Thyroid gland (tissue), 4 donors: ENCODE measurements at places on chromosomes 7 and 10. TPM values are rescaled to one million over a fixed set of nuclear protein-coding genes. Genes with fewer than 3 reads are reported as not detected.
A peak's percentile ranks its signal among the peaks of the same experiment; 100 is the strongest.

VAX1 gene
- not detected for total RNA-seq

CYTH3 gene
- total RNA-seq, result 60.8 TPM

GRCh38 chr10:112872728-112873127 is 77.3 kb upstream of the TCF7L2 start:
- no peaks in the 10 kb centered on the region for H3K36me3 ChIP-seq
- H3K27ac ChIP-seq, result no peak overlapping the region

- DNase-seq, result peak; percentile 8
- H3K36me3 ChIP-seq, result no peaks in the 10 kb centered on the region
- no peaks in the 10 kb centered on the region for H3K4me1 ChIP-seq
- no peak overlapping the region for H3K27ac ChIP-seq
These were observed 54.7 kb upstream of the BICC1 start for GRCh38 chr10:58457761-58458616.

DNA sequence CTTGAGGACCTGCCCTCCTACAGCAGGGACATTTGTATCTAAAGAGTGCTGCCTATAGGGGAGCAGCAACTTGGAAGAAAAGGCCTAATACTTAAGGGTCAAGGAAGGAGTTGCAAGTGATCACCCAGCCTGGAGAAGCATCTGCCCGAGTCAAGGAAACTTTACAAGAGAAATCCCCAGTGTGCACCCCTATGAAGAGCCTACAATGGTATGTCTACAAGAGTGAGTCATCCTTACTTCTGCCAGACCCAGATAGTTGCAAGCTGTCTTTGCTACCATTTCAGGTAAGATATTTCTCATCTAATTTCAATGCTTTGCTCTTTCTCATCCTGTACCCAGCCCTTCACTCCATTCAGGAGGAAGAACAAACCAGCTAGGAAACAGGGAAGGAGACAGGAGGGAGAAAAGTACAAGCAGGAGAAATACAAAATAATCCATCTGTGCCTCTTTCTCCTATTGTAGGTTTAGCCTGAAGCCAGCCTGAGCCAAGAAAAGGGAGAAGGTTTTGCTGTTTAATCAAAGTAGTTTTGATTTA is 34.4 kb upstream of the AGR3 start:
- H3K27ac ChIP-seq, result no peak overlapping the region
- H3K4me1 ChIP-seq, result no peaks in the 10 kb centered on the region
- DNase-seq, result no peak
- H3K4me3 ChIP-seq, result no peak overlapping the region
- H3K27me3 ChIP-seq, result no peaks in the 10 kb centered on the region

RNF32 gene
- 1.6 TPM for total RNA-seq

DNA sequence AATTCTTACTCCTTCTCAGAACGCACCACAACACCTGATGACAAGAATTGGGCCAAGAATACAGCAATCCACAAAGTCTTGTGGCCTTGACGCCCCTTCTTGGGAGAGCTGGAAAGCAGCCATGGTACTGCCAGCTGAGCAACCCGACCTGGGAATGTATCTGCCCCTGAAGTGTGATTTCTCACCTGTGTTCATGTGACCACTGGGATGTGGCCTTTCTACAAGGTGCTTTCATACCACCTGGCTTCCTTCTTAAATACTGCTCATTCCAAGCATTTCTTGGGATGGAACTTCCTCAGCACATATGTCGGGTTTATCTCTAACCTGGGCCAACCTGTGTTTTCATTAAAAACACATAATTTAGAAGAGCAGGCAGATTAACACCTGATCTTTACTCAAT is 72.1 kb downstream of the HTR7 start:
- H3K36me3 ChIP-seq, result no peaks in the 10 kb centered on the region
- no peak overlapping the region for H3K27ac ChIP-seq
- no peak overlapping the region for H3K4me3 ChIP-seq
- H3K4me1 ChIP-seq, result no peaks in the 10 kb centered on the region

- no peak overlapping the region for H3K27ac ChIP-seq
- no peaks in the 10 kb centered on the region for H3K4me1 ChIP-seq
- DNase-seq, result no peak
- no peaks in the 10 kb centered on the region for H3K27me3 ChIP-seq
- H3K36me3 ChIP-seq, result peaks cover 11% of the 10 kb centered on the region
These were observed 15.0 kb downstream of the INSIG1 start for GRCh38 chr7:155312633-155313032.

DNA sequence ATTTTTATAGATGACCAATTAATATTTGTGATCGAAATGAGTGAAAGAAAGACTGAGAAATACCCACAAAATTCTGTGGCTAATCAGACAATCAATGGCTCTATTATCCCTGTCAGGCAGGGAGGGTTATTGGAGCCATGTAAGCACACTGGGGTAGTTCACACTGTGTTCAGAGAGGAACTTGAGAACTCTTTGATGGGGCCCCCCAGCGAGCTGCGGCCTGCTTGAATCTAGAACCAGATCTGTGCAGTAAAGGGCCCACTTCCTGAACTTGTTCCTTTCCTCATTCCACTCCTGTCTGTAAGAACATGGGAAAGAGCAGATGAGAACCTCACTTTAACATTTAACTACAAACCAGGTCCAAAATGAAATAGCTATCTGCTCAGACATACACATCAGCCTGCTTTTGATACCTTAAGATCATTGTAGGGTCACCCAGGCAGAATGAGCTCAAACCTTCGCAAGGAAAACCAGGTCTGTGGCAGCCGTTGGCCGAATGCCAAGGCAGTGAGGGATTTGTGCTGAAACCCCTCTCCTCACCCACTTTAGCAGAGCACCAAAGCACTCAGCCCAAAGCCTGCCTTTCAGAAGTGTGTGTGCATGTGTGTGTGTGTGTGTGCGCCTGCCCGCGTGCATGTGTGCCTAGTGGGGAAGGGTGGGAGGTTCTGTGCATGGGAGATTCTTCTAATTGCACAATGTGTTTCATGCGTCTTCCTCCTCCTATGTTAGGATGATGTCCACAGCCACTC is 365.6 kb upstream of the MGMT start:
- DNase-seq, result no peak
- H3K27me3 ChIP-seq, result no peaks in the 10 kb centered on the region
- H3K36me3 ChIP-seq, result no peaks in the 10 kb centered on the region
- H3K4me3 ChIP-seq, result no peak overlapping the region

DNA sequence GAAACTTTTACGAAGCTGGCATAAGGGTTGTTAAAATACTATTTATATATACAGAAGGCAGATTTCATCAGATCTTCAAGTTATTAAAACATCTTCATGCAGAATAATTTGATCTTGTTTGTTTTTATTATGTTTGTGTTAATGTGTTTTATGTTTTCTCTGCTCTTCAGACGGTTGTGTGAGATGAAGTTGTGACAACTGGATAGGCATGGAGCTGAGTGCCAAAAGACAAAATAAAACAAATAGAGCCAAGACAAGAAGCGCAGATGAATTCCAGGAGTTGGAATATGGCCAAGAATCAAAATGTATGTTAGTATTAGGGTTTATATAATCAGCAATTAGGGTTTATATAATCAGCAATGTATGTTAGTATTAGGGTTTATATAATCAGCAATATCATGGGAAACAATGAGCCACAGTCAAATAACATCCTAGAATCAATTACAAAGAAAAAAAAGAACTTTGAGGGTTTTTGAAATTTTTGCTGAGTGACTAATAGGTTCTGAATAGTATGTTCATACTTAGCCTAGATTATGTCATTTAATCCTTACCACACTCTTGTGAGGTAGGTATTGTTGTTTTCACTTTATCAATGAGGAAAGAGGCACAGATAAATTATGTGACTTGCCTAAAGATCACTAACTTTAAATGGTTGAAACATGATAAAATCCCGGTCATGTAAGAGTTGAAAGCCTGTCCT is 488.0 kb upstream of the STEAP1 start:
- no peak overlapping the region for H3K4me3 ChIP-seq
- no peak overlapping the region for H3K27ac ChIP-seq
- no peaks in the 10 kb centered on the region for H3K27me3 ChIP-seq
- no peaks in the 10 kb centered on the region for H3K36me3 ChIP-seq

- no peak for DNase-seq
- no peaks in the 10 kb centered on the region for H3K36me3 ChIP-seq
- no peak overlapping the region for H3K27ac ChIP-seq
- H3K4me3 ChIP-seq, result no peak overlapping the region
- no peaks in the 10 kb centered on the region for H3K27me3 ChIP-seq
These were observed 33.6 kb downstream of the C7orf25 start for GRCh38 chr7:42878303-42878702.

DNA sequence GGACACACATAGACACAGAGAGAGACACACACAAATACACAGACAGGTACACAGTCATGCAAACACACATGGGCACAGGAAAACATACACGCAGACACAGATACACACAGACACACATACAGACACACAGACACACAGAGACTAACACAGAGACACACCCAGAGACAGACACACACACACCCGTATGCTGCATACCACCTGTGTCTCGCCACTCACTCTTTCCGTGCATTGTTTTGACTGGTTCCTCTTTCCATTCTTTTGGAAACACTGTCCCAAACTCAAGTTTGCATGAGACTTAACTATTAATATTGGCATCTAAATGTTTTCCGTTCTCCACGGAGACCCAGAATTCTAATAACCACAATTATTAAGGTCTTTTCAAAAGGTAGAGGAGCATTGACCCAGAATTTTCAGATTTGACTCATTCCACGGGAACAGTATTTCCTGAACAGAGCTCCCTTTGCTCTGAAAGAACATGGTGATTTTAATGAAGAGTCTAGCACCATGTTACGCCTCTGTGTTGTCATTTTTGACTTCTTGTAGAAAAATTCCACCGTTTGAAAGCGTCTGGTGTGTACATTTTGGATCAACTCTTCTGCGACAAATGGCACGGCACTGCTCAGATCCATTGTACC is 141.2 kb upstream of the RNF32 start:
- H3K27me3 ChIP-seq, result no peaks in the 10 kb centered on the region
- H3K4me3 ChIP-seq, result no peak overlapping the region
- peaks cover 10% of the 10 kb centered on the region for H3K4me1 ChIP-seq
- H3K27ac ChIP-seq, result no peak overlapping the region

CDHR3 gene
- total RNA-seq, result 8.6 TPM

DNA sequence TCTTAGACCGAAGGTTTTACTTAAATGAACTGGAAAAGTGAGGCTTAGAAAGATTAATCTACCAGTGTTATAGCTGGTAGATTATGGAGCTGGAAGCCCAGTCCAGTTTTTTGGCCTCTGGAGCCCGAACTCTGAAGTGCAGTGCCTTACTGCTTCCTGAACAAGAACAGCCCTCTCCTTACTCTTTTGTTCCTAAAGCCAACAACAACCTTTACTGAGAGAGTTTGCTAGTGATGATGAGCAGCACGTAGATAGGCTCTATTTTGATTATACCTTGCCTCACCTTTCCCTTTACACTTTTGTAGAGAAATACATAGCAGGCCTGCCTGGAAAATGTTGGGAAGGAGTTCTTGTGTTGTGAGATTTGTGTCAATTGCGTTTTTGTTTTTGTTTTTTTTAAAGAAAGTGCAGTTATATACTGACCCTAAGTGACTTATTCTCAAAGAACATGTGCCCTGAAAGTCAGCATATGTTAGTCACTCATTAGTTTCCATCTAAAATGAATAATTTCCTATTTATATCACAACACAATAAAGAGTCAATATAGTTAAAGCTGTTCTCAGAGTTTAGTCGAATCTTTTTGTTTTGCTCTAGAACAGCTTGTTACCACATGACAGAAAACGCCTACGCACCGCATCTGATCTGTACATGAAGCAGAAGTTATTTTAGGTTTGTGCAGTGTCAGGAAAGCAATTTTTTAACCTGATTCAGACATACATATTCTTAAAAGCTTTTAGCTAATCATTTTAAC is 33.0 kb downstream of the PLEKHA1 start:
- no peaks in the 10 kb centered on the region for H3K4me1 ChIP-seq
- no peak overlapping the region for H3K4me3 ChIP-seq
- H3K27ac ChIP-seq, result no peak overlapping the region
- no peaks in the 10 kb centered on the region for H3K27me3 ChIP-seq

PALD1 gene
- 10.7 TPM for total RNA-seq

SAP25 gene
- total RNA-seq, result 1.5 TPM

GPRIN2 gene
- 9.4 TPM for total RNA-seq

CPA2 gene
- not detected for total RNA-seq

DNA sequence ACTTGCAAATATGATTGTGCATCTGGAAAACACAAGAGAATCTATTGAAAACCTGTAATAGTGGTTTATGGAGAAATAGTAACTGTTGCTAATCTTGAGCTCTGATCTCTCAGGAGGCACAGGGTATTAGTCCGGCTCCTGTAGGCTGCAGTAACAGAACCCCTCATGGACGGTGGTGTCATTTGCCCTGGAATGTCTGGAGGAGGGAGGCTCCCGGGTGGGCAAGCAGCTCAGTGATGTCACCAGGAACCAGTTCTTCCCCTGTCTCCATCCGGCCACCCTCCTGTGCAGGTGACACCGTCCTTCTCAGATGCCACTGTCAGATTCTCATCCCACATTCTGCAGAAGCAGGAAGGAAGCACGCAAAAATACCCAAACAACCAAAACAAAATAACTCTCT is 29.3 kb downstream of the INPP5A start:
- H3K4me1 ChIP-seq, result peaks cover 19% of the 10 kb centered on the region
- DNase-seq, result no peak
- H3K36me3 ChIP-seq, result no peaks in the 10 kb centered on the region
- H3K4me3 ChIP-seq, result no peak overlapping the region

DNA sequence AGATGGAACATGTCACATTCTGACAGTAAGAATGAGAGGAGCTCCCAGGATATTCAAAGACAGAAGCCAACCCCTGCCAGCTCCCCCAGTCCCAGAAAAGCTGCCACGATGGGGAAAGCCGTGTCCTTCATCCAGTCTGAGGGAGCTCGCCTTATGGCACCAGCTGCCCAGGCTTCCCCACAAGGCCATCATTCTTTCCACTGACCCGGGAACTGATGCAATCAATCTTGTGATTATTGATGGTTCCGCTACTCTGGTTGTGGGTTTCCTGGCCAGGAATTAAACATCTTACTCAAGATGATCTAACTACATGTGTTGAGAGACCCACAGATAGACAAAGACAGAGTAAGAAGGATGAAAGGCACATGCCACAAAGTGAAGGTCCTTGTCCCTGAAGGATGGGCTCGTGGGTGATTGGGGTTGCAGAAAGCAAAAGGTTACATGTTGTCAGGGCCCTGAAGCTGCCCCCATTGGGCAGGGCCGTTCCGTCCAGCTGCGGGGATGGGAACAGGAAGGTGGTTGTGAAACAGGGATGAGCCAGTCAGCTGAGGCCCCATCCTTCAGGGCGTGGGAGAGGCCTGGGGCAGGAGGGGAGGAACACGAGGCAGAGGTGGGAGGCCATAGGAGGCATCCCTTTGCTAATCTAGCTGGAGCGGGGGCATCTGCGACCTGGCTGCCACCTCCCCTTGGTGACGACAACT is 127.6 kb downstream of the OAT start:
- H3K4me3 ChIP-seq, result no peak overlapping the region
- no peak for DNase-seq

- no peak overlapping the region for H3K27ac ChIP-seq
- peaks cover 8% of the 10 kb centered on the region for H3K4me1 ChIP-seq
- H3K27me3 ChIP-seq, result no peaks in the 10 kb centered on the region
These were observed 2.7 kb downstream of the CYCS start for GRCh38 chr7:25122373-25122772.

LOXL4 gene
- 11.9 TPM for total RNA-seq

GRCh38 chr7:124369310-124369709 is 336.4 kb upstream of the TMEM229A start:
- DNase-seq, result no peak
- no peak overlapping the region for H3K27ac ChIP-seq
- no peak overlapping the region for H3K4me3 ChIP-seq
- H3K4me1 ChIP-seq, result no peaks in the 10 kb centered on the region
